ENCODE measurements at places on chromosomes 13 and 19.
A peak's percentile ranks its signal among the peaks of the same experiment; 100 is the strongest.

GRCh38 chr13:80339912-80340650 lies 845 bp downstream of the SPRY2 start:
- no peak for DNase-seq

GRCh38 chr19:19661141-19661674 lies 2.3 kb downstream of the ATP13A1 start:
- no peak for DNase-seq

- no peak for DNase-seq
These were observed 402.9 kb downstream of the HS6ST3 start for GRCh38 chr13:96492766-96493165.

DNA sequence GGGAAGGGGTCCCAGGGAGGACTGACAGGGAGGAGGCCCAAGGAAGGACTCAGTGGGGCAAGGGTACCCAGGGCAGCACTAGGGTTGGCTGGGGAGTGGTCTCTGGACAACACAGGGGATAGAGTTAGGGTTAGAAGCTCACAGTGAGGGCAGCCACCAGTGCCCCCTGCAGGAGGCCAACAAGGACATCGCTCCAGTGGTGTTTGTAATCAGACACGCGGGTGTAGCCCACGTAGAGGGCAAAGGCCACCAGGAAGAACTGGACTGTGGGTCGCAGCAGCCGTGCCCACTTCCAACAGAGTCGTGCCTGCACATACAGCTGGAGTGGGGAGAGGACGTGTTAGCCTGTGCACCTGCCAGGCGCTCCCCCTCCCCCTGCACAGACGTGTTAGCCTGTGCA lies 9.2 kb downstream of the PLPP2 start:
- DNase-seq = no peak

DNA sequence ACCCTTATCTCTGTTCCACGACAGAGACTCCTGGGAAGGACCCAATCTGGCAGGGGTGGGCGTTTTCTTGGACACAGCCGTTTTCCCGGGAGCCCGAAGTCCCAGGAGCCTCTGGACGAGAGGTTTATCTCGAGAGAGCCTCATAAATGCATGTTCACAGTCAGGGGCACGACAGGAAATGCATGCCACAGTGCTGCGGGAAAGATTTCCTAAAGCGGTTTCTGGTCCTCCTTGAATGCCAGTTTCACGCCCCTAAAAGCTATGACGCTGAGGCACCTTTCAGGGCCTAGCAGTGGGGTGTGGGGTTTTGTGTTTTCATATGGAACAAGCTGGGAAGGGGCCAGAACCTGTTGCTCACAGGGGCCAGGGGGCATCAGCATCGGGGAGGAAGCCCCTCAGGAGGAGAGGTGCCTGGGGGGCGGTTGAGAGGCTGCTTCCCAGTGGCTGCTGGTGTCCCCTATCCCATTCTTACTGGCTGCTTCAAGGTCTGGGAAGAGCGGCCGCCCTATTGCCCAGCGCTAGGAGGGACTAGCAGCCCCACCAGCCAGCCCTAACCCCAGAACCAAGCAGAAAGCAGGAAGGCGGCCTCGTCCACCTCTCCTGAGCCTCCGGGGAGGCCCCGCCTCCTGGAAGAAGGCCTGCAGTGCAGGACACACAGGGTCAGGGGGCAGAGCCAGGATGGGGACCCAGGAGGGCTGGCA lies 157.0 kb downstream of the KDM4B start:
- no peak for DNase-seq

GRCh38 chr13:51397262-51397941 lies 55.4 kb downstream of the INTS6 start:
- no peak for DNase-seq

GRCh38 chr19:12665281-12665573 lies 1.3 kb downstream of the MAN2B1 start:
- peak; percentile 32 for DNase-seq

- no peak for DNase-seq
These were observed 17.8 kb downstream of the LMTK3 start for GRCh38 chr19:48493718-48494401.

GRCh38 chr19:13104360-13104847 lies 1.7 kb upstream of the LYL1 start:
- DNase-seq = peak; percentile 37

DNA sequence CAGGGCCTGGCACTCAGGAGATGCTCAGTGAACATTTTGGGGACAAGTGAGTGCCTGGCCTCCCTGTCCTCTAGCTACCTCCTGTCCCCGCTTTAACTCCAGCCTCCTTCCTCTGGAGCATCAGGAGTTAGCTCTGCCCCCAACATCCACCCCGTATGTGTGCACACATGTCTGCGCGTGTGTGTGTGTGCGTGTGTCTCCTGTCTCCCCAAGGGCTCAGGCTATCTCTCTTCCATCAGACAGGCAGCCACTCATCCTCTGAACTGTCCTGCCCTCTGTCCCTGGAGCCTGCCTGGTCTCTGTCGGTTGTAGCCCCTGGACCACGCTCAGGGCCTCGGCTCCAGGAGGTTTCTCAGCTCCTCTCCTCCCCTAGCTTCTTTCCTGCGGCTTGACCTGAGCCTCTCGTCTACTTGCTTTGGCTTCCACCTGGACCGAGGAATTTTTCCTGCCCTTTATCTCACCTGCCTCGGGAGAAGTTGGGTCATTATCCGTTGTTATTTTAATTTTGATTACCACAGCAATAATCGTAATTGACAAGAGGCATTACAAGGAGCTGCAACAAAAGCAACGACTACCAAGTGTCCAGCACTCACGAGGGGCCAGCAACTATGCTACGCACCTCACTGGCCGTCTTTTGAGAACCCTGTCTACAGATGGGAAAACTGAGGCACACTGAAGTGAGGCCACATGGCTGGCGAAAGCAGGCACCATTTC lies 32.0 kb upstream of the ASF1B start:
- no peak for DNase-seq

GRCh38 chr19:29395111-29395733 lies 130.6 kb upstream of the VSTM2B start:
- no peak for DNase-seq

DNA sequence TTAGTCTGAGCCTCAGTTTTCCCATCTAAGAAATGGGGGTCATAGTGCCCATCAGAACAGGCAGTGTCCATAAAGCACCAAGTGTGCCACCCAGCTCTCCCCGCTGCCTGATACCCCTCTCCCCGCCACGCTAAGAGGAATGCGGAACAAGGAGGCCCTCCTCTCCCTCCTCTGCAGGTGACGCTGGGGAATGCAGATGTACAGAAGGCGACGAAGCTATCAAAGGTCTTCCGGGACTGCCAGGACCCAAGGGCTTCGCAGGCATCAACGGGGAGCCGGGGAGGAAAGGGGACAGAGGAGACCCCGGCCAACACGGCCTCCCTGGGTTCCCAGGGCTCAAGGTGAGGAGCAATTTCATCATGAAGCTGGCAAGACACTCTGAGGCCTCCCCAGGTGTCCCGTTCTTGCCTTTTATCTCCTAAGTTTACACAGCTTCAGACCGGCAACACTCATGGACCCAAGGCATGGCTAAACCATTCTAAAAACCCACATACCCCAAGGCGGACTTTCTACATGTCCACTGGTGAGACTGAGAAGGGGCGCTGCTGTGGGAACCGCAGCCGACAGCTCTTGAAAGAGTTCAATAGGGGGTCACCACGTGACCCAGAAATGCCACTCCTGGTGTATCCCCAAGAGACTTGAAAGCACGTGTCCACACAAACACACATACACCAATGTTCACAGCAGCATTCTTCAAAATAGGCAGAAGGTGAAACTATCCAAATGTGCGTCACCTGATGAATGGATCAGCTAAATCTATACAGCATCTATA lies 102.7 kb downstream of the RAB20 start:
- DNase-seq = no peak

GRCh38 chr13:48576448-48577010 lies 43.6 kb upstream of the RCBTB2 start:
- DNase-seq = no peak

DNA sequence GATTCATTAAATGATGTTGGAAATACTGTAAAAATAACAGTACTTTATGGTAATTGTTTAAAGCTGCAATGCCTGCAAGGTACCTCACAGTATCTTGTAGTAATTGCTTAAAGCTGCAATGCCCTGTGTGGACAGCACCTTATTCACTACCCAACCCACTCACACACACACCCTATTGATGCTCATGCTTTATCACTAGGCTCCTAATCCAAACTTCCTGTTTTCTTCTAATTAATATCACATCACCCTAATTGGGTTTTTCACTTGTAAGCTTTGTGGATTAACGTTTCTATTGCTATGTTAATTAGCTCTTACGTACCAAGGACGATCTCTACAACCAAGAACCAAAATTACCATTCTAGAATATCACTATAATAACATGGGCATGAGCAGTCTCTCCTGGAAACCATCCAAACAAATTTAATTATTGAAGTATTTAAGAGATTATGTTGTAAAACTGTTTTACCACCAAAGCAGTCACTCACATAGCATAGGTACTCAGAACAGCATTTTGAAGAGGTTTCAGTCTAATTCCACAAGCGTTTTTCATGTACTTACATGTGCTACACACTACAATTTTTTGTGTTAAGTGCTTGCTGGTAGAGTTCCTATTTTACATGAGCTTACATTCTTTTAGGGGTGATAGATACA lies 303.8 kb downstream of the PCDH9 start:
- no peak for DNase-seq

DNA sequence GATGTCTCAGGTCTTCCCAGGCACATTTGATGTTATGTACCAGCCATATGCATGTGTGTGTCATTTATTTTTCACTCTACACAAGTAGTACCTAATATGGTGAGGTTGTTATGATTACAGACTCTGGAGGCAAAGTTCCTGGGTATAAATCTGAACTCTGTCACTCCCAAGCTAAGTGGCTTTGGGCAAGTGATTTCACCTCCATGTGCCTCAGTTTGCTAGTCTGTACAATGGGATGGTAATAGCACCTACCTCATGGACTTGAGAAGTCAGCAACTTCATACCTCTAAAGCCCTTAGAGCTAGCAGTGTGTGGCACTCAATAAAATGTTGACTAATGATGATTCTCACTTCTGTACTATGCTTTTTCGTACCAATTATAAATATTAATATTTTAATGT lies 3.9 kb upstream of the CATSPERG start:
- no peak for DNase-seq
